NCI-H1694 (cell line): ENCODE measurements at places on chromosomes 4 and X.

- no peak for DNase-seq
Measured at GRCh38 chr4:87541521-87541920, 12.3 kb upstream of the SPARCL1 start.

DNA sequence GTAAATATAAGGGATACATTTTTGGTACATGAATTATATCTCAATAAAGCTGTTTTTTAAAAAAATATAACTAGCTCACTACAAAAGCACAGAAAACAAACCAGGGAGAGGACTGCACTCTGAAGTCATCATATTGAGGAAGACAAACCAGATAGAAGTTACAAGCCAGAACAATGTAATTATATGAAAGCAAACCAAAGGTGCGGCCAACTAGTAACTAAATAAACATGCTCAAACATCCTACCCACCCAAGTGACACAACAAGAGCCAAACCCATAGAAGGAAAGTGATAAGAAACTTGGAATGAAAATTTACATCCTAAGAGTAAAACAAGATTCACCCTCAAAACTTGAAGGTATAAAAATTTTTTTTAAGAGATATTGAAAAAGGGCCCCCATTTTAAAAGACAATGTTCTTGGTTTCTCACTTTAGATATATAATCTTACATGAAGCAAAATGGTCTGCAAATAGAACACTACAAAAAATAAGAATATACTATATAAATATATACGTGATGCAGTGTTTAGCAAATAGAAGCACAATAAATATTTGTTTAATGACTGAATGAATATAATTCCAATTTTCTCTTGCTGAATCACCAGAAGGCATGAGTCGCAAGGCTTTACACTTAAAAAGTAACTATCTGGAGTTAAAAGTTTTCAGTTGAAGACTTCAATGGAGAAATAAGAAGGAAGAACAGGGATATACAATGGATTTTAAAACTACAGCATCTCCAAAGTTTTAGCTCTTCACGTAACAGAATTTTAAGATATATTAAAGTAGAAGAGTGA is 4.0 kb upstream of the SH3D19 start:
- DNase-seq = no peak

DNA sequence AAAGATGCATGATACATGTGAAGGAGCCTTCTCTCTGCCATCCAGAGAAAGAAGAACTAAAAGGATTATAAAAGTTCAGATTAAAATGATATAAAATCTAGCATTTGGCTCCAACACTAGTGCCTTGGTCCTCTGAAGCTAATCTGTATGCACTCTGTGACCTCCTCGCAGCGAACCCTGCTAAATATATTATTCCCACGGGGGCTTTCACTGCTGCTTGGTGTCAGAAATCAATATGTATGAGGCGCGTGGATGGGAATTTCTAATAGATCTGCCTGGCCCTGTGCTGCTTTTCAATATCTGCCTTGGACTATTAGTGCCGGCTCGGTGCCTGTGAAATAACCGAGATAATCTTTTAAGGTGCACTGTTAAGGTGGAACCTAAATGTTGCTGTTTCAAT is 69.7 kb downstream of the CXXC4 start:
- DNase-seq = no peak

DNA sequence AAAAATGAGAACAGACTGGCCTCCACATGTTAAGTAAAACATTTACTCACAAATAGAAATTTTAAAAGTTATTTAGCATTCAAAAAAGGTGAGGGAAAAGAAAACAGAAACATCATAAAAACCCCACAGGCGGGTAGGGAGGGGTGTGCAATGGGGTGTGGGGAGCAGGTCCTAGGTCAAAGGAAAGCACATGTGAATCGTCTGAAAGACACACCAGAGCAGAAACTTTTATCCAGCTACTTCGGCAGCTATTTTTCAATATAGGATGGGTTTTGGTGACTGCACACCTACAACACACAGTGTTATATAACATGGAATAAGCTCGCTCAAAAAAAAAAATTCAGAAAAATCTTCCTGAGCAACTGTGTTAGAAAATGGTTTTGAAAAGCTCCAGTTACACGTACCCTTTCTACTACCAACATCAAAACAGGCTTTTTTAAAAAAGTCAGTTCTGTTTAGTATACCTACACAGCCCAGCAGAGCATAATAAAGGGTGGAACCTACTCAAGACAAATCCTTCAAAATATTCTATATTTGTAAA is 1.6 kb downstream of the OTUD4 start:
- DNase-seq = no peak

GRCh38 chrX:55787727-55788126 is 70.2 kb downstream of the RRAGB start:
- DNase-seq = no peak

DNA sequence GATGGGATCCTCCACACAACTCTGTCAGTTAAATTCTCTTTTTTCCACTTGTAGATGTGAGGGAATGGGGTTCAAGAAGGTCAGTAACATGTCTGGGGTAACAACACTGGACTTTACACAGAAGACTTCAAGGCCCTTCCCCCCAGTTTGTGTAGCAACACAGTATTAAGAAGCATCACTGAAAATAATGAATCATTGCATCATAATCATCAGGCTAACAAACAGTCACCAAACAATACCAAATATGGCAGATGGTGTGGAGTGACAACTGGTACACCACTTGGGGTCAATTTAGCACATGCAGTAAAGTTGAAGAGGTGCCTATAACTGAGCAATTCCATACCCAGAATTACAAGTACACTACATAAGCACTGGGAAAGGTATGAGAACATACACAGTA is 38.6 kb downstream of the BOD1L1 start:
- DNase-seq = no peak

- DNase-seq = peak; percentile 11
Measured at GRCh38 chr4:124711471-124712371, 811 bp downstream of the ANKRD50 start.

- no peak for DNase-seq
Measured at GRCh38 chr4:6773106-6773505, 9.4 kb upstream of the KIAA0232 start.

GRCh38 chr4:27112587-27112986 is 251.9 kb downstream of the STIM2 start:
- DNase-seq = no peak

GRCh38 chr4:6368601-6369000 is 99.0 kb downstream of the WFS1 start:
- DNase-seq = no peak

- no peak for DNase-seq
Measured at GRCh38 chrX:30301208-30301607, 8.0 kb downstream of the NR0B1 start.

DNA sequence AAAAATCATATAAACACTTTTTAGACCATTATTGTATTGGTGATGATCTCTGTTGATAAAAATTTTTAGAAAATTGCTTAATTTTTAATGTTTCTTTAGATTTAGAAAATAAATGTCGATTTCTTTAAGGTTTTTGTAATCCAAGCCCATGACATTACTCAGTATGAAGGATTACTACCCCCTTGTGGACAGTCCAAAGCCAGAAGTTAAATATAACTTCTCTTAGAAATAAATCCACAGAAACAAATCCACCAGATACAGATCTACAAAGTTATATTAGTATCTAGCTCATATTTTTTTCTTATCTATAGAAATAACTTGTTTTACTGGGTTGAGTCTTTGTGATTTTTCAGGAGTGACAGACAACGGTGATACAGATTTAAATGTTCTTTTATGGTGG is 18.9 kb downstream of the TIFA start:
- peak; percentile 5 for DNase-seq

DNA sequence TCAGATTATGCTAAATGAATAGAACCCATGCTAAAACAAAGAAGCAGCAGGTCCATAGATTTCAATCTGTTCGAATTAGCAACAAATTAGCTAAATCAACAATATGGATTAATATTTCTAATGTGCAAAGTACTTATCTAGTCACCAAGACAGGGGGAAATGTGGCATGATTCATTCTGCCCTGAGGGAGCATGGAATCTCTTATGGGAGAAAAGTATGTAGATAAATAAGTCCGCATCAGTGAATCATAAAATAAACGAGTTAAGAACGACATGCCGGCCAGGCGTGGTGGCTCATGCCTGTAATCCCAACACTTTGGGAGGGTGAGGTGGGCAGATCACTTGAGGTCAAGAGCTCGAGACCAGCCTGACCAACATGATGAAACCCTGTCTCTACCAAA is 102.1 kb downstream of the ANOS1 start:
- DNase-seq = no peak

GRCh38 chrX:37594755-37595382 is 23.4 kb downstream of the LANCL3 start:
- DNase-seq = no peak

GRCh38 chrX:131816551-131817136 is 206.5 kb upstream of the STK26 start:
- DNase-seq = no peak

- peak; percentile 18 for DNase-seq
Measured at GRCh38 chrX:103343105-103343504, 13.1 kb downstream of the TCEAL7 start.

DNA sequence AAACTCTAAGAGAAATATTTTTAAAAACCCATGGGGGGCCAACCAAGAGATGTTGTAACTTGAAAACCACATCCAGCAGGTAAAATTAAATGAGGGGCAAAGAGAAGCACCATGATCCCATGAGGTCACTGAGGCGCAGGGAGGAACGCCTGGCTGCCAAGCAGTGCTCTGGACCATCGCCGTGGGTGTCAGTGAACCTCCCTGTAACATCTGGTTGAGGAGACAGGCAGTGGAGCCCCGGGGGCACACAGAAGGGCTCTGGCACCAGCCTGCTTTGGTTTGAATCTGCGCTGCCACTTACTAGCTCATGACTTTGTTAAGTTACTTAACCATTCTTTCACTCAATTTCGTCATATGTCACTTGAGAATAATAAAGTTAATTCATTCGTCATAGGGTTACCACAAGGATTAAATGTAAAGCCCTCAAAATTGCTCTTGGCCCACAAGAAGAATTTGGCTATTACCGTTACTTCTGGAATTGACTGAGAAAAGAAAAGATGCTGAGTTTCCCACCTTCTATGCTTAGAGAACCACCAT is 41.6 kb upstream of the SLC25A4 start:
- no peak for DNase-seq

- DNase-seq = no peak
Measured at GRCh38 chr4:38400946-38401345, 263.1 kb upstream of the KLF3 start.

GRCh38 chrX:113833096-113834055 is 750.5 kb upstream of the HTR2C start:
- DNase-seq = no peak

GRCh38 chrX:3181846-3182245 is 140.6 kb downstream of the ARSF start:
- DNase-seq = no peak

- DNase-seq = no peak
Measured at GRCh38 chr4:139841464-139842195, 176.0 kb downstream of the MGST2 start.

DNA sequence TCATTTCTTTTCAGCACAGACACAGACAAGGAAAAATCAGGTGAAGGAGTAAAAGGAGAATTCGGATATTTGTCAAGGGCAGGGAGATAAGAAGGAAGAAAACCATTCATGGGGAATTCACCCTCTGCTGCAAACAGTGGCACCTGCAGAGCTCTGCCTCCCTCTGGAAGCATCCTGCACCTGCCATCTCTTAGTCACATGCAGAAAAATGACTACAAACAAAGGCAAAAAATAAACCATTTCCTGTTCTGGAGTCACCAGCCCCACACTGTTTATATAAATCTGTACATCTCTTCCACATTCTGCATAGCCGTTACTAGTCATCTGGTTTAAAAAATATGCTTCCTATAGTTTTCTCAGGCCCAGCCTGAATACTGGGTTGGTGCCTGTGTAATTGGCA is 205.3 kb downstream of the ARAP2 start:
- DNase-seq = no peak

- DNase-seq = no peak
Measured at GRCh38 chr4:81919810-81920209, 448.1 kb upstream of the RASGEF1B start.

GRCh38 chr4:53459548-53459947 is 82.1 kb downstream of the FIP1L1 start:
- no peak for DNase-seq

GRCh38 chr4:75255261-75255660 is 258.9 kb downstream of the RCHY1 start:
- DNase-seq = no peak

DNA sequence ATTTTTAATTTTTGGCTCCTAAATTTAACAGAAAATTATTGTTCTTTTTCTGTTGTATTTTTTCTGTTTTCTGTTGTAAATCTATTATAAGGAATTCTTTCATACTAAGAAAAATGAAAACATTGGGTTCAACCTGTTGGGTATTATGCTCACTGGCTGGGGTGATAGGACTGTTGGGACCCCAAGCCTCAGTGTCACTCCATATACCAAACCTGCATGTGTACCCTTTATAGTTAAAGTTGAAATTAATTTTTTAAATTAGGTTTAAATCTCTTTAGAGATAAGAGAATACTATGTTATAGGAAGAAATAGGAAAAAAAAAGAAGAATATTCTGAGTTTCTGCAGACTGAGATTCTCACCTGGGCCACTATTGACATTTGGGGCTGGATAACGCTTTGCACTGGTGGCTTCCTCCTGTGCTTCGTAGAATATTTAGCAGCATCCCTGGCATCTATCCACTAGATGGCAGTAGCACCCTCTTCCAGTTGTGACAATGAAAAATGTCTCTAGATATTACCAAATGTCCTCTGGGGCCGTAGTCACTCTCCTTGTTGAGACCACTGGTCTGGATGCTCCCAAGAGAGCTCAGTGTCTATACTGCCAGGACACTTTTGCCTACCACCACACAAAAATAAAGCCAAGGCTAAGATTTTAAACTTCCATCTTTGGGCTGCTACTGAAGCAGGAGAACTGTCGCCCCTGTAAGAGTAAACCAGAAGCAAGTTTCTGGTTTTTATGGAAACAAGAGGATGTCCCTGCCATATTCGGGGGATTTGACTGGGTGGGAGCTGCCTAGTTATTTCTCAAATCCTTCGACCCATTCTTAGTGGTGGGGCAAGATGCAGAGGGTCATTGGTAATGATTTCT is 22.4 kb upstream of the CLTRN start:
- DNase-seq = peak; percentile 41

DNA sequence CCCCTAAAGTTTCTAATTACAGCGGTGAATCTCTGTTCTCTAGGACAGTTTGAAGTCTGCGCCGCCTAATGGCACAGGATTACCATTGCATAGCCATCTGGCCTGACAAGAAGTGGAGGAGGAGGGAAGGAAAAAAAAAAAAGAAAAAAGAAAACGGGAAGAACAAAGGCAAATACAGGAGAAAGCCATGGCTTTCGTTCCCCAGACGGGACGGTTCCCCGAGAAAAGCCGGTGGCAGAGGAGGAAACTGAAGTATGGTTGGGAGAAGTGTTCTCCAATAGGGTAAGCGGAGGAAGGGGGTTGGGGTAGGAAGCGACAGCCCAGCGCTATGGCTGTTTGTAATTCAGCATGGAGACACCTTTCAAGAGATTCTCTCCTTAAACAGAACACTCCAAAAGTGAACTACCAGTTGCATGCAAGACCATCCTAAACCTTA is 80.8 kb downstream of the HMGN5 start:
- DNase-seq = peak; percentile 6

DNA sequence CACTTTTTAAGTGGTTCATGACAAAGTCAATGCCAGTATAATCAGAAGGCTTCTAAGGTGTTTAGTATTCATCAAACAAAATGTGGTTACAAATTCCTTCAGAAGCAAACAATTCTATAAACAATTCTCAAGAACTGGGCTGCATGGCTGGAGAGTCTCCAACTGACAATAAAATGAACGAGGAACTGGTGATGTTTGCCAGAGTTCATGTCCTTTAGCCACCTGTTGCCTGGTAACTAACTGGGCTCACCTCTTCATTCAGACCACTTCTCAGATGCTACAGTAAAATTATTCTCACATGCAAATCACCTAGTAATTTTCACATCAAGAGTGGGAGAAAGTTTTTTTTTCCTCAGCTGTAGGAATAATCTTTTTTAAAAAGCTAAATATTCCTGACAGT is 53.3 kb downstream of the CAMK2D start:
- DNase-seq = no peak
